IPS-NIHi11 (cell line): ENCODE measurements at places on chromosomes 13 and 19.

DNA sequence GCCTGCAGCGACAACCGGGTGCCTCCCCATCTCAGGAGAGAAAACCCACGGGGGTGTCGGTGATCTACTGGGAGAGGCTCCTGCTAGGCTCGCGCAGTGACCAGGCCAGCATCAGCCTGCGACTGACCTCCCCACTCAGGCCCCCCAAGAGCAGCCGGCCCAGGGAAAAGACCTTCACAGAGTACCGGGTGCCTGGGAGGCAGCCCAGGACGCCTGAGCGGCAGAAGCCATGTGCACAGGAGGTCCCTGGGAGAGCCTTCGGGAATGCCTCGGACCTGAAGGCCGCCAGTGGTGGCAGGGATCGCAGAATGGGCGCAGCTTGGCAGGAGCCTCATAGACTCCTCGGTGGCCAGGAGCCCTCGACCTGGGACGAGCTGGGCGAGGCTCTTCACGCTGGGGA, 3.9 kb downstream of the ZNF324B start:
- DNase-seq = no peak

DNA sequence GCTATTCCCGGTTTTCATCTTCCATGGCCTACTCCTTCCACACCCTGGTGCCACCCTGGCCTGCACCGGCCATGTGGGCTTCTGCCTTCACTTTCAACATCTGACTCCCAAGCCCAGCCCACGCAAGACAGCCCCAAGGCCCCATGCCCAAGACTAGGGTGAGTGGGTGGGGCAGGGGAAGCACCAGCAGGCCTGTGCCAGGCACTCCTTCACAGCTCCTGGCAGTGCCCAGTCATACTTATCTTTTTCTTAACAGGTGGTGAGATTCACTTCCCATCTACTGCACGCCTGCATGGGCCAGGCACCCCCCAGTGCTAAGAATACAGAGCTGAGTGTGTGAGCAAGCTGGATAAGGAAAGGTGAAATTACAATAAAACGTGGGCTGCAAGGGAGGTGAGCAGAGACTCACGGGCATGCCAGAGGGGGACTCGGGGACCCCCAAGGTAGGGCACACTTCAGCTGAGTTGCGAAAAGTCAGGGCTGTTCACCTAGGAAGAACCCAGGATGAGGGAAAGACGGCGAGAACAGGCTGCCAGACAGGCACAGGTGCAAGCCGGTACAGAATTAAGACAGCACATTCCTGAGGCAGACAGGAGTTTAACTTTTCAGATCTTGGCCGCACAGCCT, 55.7 kb downstream of the COL4A1 start:
- DNase-seq = no peak

DNA sequence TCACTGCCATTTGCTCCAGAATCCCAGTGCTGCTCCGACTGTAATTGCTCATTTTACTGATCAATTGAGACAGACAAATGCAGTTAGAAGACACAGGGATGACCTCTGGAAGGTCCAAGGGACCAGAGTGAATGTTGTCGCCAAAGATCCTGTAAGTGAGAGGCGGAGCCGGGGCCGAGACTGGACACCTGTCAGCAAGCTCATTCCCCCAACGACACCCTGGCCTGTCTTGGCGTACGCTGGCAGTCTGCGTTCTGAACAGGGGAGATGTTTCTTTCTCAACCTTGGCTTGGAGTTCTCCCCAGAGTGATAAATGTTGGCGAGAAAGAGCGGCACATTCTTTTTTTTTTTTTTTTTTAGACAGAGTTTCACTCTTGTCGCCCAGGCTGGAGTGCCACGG, 24.2 kb downstream of the GADD45B start:
- DNase-seq = no peak

GRCh38 chr13:47639738-47640447, 361.2 kb downstream of the SUCLA2 start:
- DNase-seq = no peak

- no peak for DNase-seq
Measured at GRCh38 chr19:19305696-19306095, 14.6 kb downstream of the SUGP1 start.

DNA sequence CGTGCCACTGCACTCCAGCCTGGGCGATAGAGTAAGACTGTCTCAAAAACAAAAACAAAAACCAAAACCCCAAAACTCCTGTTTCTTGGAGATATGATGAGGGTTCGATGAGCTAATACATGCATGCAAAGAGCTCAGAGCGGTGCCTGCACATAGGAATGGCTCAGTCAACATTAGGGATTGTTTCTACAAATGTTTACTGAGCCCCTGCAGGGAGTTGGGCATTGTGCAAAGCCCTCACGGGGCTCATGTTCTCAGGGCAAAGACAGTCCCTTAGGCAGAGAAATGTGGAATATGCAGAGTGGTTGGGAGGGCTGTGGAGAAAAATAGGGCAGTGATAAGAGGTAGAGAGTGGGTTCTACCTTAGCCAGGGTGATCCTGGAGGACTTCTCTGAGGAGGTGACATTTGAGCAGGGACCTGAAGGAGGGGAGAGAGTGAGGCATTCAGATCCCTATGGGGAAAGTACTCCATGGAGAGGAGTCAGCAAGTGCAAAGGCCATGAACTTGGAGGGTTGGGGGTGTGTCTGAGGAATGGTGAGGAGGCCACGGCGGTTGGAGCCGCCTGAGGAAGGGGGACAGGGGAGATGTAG, 1.5 kb upstream of the EHD2 start:
- DNase-seq = no peak

DNA sequence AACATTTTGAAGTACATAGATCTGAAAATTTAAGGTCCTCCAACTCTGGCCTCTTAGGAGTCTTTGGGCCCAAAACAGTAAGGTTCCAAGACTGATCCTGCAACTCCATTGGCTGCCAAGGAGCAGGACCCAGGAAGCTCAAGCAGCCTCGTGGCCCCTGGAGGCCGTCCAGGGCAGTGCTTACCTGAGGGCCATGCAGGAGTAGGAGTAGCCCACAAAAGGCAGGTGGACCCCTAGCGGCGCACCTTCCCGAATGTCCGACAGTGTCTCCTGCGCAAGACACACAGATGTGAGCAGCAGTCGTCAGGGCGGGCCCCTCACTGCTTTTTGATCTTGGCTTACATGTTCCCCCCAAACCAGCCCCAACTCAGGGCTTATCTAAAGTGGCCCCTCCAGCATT, 5.7 kb upstream of the SIX5 start:
- peak; percentile 65 for DNase-seq

GRCh38 chr19:50204811-50205675, 1.6 kb downstream of the MYH14 start:
- DNase-seq = peak; percentile 94

DNA sequence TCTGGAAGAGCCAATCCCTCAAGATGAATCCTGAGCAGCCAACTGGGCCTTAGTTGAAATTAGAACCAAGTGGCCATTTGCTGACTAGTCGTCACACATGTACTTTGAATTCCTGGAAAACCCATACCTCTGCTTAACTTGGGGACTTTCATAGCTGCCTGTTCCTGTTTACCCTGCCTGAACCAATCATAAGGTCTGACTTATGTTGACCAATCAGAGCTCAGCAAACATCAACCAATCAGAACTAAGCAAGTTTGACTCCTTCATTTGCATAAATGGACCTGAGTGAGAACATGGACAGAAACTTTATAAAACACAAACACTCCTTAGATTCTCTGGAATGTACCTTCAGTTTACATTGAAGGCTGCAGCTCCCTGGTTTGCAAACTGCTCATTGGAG, 50.8 kb downstream of the LATS2 start:
- DNase-seq = no peak

- DNase-seq = no peak
Measured at GRCh38 chr19:44847144-44848035, 1.3 kb downstream of the NECTIN2 start.

- peak; percentile 71 for DNase-seq
Measured at GRCh38 chr19:49331616-49332055, 3.6 kb upstream of the CD37 start.

DNA sequence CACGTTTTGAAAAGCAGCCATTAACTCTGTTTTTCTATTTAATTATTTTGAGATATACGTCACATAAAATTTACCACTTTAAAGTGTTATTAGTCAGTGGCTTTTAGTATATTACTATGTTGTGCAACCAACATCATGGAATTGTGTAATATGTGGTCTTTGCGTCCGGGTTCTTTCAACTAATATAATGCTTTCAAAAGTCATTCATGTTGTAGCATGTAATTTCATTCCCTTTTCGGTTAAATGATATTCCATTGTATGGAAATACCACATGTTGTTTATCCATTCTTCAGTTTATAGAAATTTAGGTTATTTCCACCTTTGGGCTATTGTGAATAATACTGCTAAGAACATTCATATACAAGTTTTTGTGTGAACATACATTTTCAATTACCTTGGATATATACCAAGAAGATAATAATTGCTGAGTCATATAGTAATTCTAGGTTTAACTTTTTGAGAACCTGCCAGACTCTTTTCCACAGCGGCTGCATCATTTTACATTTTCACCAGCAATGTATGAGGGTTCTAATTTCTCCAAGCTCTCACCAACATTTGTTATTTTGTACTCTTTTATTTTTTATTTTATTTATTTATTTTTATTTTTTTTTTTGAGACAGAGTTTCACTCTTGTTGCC, 28.1 kb upstream of the CLDN10 start:
- DNase-seq = no peak

DNA sequence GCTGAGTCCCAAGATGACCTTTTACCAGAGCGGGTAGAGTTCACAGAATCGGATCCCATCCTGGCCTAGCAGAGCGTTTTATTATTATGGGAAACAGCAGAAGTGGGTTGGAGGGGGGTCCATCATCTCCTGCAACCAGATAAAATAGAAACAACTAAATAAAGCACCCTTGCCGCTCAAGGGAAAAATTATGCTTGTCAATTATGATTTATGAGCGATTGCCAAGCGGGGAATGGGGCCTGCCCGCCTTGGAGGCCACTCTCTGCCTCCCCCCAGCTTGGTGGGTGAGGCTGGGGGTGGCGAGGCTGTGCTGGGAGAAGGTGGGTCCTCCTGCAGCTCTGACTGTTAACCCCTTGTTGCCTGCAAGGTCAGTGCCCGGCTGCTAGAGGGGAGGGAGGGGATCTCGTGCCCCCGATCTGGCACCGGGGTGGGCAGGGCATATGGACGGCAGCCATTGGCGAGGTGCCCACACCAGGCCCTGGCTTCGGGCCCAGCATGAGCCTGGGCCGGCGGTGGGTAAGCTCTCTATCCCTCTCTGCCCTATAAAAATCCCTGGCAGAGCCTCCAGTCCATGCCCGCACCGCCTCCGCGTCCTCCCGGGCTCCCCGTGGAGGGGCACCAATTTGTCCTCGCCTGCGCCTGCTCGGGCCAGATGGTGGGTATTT, 129.1 kb downstream of the URI1 start:
- DNase-seq = no peak

- DNase-seq = no peak
Measured at GRCh38 chr19:30856376-30856775, 484.2 kb downstream of the ZNF536 start.

DNA sequence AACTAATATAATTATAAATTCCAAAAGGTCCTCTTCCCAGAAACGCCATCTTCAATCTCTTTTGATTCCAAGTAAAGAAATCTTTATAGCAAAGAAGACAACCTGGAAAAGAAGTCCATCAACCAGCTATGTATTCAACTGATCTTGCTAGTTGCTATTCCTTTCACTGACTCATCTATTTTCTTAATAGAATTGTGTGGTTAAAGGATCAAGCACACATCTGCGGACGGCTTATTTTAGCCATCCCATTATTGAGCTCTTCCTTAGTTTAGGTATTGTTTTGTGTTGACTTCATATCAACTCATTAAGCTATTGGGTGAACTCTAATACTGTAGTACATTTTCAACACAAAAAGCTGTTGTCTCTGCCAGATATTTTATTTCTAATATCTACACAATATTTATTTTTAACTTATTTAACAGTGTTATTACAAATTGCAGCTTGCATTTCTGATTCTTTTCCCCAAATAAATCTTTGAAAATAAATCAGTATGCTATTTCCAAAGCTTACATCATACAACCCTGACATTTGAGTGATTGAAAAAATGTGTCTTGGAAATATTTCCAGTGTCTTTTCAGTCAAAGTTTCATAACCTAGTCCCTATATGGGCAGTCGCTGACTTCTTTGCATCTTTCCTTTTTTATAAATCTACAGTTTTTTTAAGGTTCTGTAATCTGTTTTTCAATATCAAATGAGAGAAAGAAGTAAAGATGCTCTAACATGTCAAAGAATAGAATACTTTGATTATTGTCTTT, 158.8 kb upstream of the SPRY2 start:
- DNase-seq = no peak

GRCh38 chr13:78317030-78317429, 286.3 kb downstream of the POU4F1 start:
- peak; percentile 24 for DNase-seq

GRCh38 chr19:13100841-13101589, 1.6 kb downstream of the LYL1 start:
- no peak for DNase-seq

DNA sequence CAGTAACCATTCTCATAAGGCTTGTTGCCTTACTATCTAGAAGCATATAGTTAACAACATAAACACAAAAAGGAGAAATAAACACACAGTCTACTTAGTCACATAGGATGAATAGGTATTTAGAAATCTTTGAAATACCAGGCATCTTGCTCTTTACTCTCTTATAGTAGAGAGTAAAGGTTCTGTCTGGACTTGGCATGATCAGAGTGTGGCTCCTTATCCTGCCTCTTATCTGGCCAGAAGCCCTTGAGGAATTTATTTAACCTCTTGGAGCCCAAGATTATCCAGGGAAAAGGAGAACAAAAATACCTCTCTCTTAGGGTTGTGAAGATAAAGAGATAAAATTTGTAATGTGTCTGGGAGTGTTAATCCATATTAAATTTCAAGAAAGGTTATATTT, 100.2 kb upstream of the MBNL2 start:
- no peak for DNase-seq

GRCh38 chr19:48606463-48607358, at the start of gene SPACA4:
Gene SPACA4 (plus strand): TSS chr19:48606742. CDS start chr19:48606979, 237 bp downstream.
- no peak for DNase-seq

DNA sequence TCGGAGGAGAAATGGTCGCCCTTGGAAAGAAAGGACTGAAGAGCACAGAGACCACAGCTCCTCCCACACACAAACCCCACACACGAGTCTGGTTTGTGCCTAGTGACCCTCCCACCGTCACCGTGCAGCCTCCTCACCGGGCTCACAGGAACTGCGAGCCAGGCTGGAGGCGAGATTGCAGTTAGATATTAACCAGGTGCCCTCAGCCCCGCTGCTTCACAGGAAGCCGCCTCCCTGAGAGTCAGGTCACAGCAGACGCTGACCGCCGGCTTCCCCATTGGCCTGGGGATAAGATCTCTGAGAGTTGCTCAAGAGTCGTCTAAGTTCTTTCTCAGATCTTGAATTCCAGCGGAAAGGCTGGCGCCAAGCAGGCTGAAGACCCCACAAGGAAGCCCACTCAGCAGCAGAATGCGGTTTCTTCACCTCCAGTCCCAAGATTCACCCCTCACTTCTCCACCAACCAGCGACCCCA, 870 bp downstream of the ZNF44 start:
- peak; percentile 61 for DNase-seq

GRCh38 chr13:111537115-111537728, 216.8 kb downstream of the TEX29 start:
- no peak for DNase-seq

- DNase-seq = no peak
Measured at GRCh38 chr19:56088497-56089215, 32.4 kb downstream of the ZNF787 start.
